Left forelimb (tissue), 1 donor: ENCODE measurements at places on chromosomes 11 and 22.

DNA sequence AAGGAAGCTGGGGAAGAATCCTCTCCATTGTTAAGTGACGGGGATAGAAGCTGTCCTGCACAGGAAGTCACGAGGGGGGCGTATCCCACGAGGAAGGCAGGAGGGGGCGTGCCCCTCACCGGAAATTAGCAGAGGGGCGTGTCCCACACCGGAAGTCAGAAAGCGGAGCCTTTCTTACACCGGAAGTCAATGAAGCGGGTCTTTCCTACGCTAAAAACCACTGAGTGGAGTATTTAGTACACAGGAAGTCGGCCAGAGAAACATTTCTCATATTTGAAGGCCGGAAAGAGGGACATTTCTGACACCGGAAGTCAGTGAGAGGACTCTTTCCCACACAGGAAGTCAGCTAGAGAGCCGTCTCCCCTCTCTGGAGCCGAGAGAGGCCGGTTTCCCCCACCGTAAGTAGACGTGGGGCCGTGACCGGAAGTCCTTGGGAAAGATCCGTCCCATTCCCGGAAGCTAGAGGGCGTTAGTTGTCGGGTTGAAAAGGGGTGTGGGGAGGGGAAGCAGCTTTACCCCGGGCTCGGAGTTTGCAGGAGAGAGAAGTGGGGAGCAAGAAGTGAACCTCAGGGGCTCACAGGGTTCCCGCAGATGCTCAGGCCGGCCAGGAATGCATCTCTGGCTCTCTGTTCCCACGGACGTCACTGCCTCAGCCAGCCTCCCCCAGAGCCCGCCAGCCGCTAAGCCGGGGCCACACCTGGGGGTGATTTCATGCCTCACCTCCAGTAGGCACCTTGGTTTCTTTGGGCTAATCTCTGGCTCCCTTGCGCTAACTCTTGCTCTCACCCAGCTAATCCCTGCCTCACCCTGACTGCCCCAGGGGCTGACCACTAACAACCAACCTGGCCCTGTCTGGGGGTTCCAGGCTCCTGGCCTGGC lies 15.4 kb downstream of the MIAT start:
- DNase-seq = peak; percentile 96

GRCh38 chr11:8000390-8000789 lies 13.3 kb downstream of the EIF3F start:
- no peak for DNase-seq

DNA sequence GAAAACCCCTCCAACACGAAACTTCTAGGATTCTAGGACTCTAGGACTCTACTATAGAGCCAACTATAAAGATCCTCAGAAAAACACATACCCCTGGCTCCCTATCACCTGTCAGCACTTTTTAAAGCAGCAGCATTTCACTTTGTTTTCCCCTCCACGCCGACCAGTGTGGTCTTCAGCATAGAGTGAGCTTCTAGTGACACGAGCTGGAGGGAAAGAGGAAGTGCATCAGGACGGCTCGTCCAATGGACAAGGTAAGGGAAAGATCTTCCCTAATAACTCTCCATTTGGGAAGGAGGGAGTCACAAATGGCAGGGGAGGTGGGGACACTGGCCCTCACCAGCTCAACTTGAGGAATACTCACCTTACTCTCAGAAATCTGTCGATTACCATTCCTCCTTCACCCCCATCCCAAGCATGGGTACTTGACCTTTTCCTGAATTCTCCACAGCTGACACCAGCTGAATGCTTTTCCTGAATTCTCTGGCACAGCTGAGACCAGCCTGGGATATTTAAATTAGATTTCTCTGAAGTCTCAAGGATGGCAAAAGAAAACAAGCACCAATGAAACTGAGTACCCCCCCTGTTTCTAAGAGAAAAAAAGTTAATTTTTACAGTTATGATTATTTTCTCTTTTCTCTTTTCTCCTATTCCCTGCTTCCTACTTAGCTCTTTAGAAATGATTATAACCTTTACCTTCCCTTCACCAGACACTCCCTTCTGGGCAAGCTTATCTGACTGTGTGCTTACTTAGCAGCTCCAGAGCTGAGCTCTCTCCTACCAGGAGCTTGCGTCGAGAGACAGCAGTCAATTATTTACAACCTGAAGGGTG lies 33.3 kb upstream of the NNMT start:
- DNase-seq = peak; percentile 70

- no peak for DNase-seq
These were observed 102.2 kb downstream of the SEZ6L start for GRCh38 chr22:26271427-26271826.

DNA sequence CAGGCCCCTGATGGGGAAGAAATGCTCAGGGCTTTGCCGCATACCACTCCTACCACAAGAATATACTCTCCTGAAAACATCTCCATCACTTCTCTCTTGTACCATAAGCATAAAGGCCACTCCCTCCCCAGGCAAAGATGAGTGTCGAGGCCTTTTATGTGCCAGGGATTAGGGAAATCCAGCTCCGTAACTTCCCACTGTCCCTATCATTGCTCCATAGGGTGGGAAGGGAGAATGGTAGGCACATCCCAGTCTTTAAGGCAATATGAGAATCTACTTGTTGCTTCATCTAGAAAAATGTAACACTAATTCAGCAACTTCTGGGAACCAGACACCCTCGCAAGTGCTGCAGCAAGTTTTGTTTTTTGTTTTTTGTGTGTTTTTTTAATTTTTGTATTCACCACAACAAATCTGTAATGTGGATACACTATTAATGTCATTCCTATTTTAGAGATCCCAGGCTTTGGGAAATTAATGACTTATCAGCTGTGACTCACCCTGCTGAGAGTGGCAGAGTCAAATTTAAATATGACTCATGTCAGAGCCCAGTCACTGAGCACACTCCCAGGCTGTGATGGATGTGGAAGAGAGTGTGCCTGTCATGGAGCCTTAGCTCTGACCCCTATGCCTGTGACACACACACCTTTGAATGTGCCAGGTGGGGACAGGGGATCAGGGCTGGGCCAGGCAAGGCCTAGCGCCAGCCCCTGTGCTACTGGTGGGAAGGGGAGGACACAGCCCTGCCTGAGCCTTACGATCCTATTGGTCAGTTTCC lies 23.4 kb downstream of the PANX1 start:
- DNase-seq = no peak

GRCh38 chr11:100174881-100175280 lies 512.2 kb upstream of the ARHGAP42 start:
- DNase-seq = no peak

- DNase-seq = no peak
These were observed 61.0 kb upstream of the SORL1-AS1 start for GRCh38 chr11:121513807-121514206.

DNA sequence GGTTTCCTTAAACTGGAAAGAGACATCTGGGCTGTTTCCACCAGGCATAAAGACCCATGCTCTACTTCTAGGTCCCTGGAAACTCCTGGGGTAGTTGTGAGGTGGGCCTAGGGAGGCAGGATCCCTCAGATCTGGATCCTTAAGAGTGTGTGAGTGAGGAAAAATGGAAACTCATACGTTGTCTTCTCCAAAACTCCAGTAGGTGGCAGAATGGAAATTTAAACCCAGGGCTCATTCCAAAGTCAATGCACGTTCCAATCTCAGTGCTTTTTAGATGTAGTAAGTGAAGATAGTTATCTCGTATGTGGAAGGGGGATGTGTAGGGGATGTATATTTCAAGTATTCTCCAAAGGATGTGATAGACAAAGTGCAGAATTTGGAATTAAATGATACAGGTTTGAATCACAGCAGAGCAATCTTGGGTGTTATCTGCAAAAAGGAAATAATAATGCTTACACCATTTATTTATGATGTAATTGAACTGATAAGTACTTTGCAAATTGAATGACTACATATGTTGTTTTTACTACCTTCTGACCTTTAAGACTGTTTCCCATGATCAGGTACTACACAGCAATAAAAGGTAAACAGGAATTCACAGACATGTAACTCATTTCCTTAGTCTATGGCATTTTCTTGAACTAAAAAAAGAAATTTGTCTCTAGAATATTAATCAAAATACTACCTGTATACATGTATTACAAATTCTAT lies 13.1 kb upstream of the MMP1 start:
- no peak for DNase-seq

- no peak for DNase-seq
These were observed 5.3 kb upstream of the PRDM11 start for GRCh38 chr11:45141171-45141570.

- DNase-seq = no peak
These were observed 53.4 kb downstream of the DGCR2 start for GRCh38 chr22:19068784-19069271.

GRCh38 chr22:46079861-46080821 lies 70.2 kb upstream of the PPARA start:
- no peak for DNase-seq

DNA sequence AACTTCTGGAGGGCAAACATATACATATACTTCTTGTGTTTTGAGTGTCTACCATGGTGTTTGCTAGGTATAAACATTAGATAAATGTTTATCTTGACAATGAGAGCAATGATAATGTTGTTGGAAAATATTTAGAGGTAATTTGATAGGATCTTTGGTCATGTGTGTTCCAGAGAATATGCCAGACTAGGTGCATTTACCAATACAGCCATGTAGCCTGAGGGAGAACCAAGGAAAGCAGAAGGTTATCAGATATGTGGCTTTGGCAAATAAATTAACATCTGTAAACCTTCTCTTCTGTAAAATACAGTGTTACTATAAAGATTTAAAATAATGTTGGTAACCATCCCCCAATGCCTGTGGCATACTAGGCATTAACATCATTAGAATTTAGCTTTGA lies 226.8 kb downstream of the C11orf87 start:
- no peak for DNase-seq

- no peak for DNase-seq
These were observed 12.2 kb downstream of the PHLDB1 start for GRCh38 chr11:118619444-118620197.

GRCh38 chr11:64234647-64235379 lies 429 bp downstream of the VEGFB start:
- no peak for DNase-seq

DNA sequence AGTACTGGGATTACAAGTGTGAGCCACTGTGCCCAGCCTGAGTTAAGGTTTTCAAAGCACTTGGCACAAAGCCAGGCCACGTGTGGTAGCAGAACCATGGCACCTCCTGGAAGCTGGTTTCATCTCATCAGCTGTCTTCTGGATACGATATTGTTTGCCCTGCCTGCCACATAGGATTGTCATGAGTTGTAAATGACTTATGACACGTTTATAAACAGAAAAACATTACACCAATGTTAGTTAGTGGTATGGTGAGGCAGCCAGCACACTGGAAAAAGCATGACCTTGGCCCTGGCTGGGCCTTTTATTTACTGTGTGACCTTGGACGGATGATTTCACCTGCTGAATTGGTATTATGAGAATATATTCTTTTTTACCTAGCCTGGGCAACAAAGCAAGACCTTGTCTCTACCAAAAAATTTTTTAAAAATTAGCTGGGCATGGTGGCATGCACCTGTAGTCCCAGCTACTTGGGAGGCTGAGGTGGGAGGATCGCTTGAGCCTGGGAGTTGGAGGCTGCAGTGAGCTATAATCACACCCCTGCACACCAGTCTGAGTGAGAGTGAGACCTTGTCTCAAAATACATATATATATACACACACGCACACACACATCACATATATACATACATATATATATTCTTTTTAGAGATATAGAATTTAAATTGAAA lies 24.0 kb upstream of the MYH9 start:
- DNase-seq = no peak

- no peak for DNase-seq
These were observed 345.4 kb upstream of the KIRREL3 start for GRCh38 chr11:127345819-127346459.

- DNase-seq = no peak
These were observed 10.5 kb downstream of the MUC5AC start for GRCh38 chr11:1168256-1168655.

DNA sequence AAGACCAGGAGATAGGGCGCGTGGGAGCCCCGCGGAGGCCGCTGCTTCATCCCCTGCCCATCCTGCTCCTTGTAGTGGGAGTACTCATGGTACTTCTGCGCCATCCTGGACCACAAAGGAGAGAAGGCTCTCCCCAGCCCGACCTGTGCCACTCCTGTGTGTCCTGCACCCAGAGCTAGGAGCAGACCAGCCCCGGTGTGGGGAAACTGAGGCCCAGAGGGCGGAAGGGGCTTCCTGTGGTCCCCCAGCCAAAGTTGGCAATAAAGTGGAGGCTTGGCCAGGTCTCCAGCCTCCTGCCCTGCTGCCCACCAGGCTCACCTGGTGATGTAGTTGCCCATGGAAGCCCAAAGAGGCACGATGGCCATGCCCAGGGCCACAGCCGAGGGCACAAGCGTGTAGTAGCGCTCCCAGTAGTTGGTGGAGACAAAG lies 4.7 kb downstream of the UNC93B1 start:
- DNase-seq = peak; percentile 58

GRCh38 chr11:20310596-20311394 lies 52.7 kb upstream of the HTATIP2 start:
- DNase-seq = no peak

DNA sequence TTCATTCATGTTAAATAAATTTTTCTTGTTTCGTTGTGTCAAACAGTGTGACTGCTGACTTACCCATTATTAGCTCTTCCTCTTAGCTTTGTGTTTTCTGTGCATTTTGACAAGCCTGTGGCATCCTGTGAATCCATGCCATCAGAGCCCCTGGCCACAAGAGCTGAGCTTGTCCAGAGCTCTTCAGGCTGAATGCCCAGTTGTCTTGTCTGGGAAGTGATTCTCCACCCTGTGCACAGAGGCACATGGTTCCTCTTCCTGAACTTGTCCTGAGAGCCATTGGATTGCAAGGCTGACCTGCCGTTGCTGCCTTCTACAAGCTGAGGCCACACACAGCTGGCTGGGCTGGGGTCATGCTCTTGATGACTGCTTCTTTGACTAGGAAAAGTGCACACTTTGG lies 64.1 kb downstream of the PPP6R3 start:
- no peak for DNase-seq

DNA sequence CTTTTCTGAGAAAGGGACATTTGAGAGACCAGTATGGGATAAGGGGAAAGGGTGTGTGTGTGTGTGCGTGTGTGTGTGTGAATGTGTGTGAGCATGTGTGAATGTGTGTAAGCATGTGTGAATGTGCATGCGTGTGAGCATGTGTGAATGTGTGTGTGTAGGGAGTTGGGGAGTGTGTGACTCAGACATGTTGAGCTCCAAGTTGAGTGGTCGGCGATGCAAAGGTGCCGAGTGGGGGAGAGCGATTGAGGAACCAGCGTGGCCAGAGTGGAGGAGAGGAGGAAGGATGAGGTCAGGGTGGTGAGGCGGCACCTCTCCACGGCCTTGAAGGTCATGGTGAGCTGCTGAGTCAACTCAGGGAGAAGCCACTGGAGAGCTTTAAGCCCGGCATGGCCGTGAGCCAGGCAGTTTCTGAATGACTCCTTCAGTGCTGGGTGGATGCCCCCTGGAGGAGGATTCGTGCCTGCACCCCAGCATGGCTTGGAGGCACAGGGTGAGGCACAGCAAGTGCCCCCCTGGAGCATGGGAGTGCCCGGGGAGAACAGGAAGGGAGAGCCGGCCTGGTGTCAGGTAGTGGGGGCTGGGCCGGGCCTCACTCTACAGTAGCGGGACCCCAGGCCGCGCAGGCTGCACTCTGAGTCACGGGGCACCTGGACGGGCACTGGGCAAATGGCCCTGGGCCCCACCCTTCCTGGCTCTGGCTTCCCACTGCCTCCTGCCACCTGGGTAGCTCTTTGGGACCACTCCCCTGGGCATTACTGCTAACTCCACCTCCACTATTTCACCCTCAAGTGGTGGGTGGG lies 8.2 kb upstream of the CCDC88B start:
- no peak for DNase-seq
